ENCODE measurements at places on chromosomes 7 and 10.

DNA sequence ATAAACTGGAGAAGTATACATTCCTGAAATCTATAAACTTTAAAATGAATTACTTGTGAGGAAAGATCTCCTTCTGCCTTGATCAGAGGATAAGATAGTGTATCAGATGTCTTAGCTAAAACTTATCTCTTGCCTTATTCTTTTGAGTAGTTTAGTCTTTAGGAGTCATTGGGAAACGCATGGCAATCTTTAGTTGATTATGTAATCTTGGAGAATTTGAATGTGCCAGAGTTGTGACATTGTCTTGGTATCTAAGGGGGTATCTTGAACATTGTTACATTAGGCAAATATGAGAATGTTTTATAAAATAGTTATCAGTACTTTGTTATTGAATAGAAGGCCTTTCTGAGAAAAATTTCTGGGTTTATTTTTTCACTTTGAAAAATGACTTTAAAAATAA is 61.6 kb upstream of the ADRA2A start:
- DNase-seq, result no peak

- DNase-seq, result no peak
Measured at GRCh38 chr10:79145517-79146470, 77.0 kb downstream of the ZMIZ1 start.

DNA sequence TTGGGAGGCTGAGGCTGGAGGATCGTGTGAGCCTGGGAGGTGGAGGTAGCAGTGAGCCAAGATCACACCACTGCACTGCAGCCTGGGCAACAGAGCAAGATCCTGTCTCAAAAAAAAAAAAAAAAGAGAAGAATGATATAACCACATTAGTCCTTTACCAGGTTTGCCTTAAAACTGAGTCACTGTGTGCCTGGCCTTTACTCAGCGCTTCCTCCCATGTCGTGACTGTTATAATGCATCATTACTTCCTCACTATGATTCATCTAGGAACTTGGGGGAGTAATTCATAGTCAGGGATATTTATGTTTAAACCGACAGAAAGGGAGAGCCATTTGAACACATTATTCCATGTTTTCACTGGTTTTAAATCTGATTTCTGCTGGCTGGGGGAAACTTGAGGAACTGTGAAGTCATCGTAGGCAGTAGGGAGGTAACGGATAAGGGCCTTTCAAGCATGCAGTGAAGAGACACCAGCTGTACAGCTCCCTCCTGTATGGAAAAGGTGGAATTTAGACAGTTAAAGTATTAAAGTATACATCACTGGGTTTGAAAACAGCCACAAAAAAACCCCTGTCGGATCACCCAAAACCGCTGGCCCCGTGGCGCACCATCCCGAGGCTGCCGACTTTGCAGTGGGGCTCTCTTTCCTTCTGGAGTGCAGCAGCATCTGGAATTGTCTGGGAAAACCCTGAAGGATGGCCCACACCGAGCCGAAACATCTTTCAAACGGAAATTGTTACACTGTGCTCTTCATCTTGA is 119.8 kb downstream of the NKX6-2 start:
- DNase-seq, result peak; percentile 24

DNA sequence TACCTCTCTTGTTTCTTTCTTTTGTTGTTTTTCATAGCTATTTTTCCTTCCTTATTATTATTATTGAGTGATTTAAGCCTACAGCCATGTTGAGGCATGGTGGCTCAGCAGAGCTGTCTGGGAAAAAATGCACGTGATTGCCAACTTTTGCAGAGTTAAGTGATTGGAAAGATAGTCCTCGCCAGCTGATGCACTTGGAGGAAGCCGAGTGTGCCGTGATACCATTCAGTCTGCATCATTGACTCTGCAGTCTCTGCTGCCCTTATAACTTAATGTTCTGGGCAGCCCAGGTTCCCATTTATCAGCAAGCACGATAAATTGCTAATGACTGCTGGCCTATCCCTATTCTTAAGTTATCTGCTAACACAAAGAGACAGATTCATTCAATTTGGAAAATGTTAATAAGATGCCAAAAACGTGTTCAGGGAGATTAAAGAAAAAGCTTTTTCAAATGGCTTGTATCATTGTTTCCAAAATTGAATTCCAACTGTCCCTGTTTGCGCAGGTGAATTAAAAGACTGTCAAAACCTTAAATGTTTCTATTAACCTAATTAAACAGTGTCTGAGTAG is 232.9 kb upstream of the NPY start:
- no peak for DNase-seq

DNA sequence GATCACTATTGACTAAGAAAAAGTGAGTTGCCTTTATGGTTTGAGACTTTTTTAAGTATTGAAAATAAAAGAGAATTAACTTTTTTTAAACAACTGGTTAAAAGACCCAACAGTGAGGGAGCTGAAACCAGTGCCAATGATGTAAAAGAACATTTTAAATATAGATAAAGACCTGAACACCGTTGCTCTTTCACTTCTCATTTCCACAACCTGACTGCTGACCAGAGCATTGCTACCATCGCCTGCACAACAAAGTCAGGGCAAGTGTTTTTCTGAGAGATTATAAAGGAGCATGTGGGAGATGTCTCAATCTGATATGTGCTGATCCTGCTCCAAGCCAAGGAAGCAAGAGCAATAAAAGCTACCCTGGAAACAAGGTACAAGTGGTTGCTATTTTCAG is 34.7 kb downstream of the IMMP2L start:
- no peak for DNase-seq
